Fibroblast of skin of right biceps (primary cell): ENCODE measurements at places on chromosomes 7 and 10.
A peak's percentile ranks its signal among the peaks of the same experiment; 100 is the strongest.

GRCh38 chr10:55065185-55065584, 264.2 kb upstream of the PCDH15 start:
- no peak for DNase-seq

- DNase-seq, result no peak
Measured at GRCh38 chr10:113965077-113965476, 78.6 kb upstream of the ADRB1 start.

- DNase-seq, result peak; percentile 99
Measured at GRCh38 chr10:13882119-13882711, 295.4 kb downstream of the PRPF18 start.

DNA sequence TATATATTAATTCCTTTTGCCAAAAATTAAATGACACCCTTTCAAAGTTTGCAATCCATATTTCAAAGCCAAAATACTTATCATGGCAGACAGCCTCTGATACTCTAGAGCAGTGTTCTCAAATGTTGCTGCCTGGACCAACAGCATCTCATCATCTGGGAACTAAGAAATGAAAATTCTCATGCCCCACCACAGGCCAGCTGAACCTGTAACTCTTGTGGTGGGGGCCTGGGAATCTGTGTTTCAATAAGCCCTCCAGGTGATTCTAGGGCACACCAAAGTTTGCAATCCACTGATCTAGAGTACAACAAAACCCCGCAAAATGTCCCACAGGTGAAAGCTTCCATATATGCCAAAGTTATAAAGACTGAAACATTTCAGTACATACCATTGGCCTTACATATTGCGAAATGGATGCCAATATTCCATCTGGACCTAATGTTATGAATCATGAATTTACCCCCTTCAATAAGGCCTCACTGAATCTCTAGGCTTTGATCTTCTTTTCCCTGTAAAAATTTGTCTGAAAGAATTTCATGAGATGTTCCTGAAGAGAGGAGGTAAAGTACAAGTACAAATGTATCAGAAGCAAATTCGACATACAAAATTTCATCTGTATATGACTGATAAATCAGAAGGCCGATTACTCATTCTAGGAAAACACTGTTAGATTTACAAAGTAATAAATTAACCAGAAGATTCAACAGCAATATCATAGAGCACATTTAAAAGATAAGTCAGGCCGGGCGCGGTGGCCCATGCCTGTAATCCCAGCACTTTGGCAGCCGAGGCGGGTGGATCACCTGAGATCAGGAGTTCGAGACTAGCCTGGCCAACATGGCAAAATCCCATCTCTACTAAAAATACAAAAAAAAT, 25.3 kb upstream of the EPC1 start:
- no peak for DNase-seq

DNA sequence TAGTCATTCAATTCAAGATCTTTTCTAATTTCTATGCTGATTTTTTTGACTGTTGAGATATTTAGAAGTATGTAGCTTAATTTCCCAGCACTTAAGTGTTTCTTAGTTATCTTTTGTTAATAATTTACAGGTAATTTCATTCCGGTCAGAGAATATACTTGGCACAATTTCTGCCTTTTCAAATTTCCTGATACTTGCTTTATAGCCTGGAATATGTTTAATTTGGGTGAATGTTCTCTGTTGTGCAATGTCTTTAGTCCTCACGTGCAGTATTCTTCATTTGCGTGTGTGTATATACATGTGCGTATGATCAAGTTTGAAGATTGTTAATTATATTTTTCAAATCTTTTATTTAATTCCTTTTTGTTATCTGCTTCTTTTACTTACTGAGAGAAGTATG, 989.3 kb downstream of the LRMDA start:
- no peak for DNase-seq

DNA sequence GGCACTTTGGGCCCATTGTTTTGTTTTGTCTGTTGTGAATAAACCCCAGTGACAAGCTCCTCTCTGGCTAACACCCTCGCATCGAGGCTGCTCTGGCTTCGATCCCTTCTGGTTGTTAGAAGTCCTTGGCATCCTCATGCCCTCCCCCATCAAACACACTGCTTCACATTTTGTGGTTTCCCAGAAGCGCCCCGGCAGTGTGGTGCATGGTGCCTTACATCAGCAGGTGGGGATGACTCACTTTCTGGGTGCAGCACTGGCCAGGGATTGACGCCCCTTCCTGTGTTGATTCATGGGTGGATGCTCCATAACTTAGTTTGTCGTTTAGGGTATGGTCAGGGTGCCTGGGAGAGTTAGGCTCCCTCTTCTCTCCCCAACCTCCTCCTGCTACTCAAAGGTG, 51.4 kb downstream of the PLPP4 start:
- DNase-seq, result peak; percentile 72

DNA sequence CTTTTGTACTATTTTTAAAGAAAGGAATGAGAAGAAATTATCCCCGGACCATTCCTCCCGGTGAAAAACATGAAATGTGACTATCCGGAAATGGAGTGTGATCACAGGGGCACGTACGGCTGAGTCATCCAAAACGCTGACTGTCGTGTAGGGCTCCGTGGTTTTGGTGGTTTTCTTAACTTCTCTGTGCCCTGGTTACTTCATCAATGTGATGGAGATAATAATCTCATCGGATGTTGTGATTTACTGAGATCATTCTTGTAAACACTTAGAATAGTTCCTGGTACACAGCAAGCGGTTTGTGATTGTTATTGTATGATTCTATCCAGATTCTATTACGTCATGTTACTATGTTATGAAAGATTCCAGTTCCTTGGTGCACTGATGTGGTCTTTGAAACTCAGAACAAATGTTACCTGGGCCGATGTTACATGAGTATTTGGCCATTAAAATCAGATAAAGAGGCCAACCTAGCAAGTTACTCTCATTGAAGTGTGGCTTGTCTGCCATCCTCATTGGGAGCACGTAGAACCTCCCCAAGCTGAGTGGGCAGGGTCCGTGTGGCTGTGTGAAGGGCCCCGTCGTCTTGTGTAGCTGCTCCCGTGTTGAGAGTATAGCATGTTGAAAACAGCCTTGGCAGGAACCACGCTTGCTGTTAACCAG, 99.5 kb downstream of the CAMK1D start:
- peak; percentile 90 for DNase-seq

- DNase-seq, result no peak
Measured at GRCh38 chr10:100020142-100020885, 10.6 kb upstream of the DNMBP start.

GRCh38 chr10:14806318-14806717, 31.5 kb downstream of the CDNF start:
- no peak for DNase-seq

DNA sequence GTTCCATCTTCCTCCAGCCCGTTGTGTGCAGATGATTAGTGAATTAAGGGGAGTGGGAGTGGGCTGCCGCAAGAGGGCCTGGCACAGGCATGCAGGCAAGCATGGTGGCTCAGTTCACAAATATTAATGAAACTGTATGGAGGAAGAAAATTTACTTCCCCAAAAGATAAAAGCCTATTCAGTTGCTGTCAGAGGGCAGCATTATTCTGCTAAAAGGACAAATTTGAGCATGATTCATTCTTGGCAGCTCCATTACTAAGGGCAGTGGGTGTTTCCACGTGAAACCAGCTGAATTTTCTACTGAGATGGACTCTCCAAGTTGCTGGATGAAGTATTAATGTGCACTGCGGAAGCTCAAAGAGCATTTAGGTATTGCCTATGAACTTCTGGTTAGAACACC, 90.9 kb upstream of the WDR11 start:
- DNase-seq, result no peak
